Right lobe of liver (tissue), 6 donors: ENCODE measurements at places on chromosomes 6 and 20. TPM values are rescaled to one million over a fixed set of nuclear protein-coding genes. Genes with fewer than 3 reads are reported as not detected.

DNA sequence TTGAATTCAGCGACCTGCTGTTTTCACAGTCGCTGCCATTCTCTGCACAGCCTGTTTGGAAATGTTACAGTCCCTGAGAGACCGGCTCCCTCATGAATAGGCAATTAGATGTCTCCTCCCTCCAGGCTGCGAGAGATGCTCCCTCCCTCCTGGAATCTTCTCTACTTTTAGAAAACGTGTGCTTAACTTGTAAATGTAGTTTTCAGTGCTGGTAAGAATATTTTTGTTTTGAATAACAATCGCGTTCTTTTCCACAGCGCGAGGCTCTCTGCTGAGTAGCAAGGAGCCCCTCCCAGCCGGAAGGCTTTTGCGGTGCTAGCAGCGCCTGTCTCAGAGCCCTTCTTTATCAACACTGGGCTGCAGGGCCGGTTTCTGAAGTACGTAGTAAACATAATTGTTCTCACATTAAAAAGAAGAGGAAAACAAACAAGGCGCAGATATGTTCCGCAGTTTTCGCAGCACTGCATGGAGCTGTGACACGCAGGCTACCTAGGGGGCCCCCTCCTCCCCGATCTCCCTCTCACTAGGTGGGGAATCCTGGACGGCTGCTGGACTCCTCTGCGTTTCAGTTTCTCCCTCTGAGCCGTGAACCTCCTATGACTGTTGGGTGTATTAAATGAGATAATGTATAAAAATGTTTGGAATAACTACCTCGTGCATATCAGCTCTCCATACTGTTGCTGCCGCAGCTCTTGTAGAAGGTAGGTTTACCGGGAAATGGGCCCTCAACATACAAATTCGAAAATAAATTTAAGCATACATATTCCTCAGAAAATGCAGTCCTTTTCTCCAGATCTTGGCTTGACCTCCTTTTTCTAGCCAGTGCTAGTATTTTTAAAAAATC is 79.0 kb upstream of the SPACA1 start:
- no peak for DNase-seq

DNA sequence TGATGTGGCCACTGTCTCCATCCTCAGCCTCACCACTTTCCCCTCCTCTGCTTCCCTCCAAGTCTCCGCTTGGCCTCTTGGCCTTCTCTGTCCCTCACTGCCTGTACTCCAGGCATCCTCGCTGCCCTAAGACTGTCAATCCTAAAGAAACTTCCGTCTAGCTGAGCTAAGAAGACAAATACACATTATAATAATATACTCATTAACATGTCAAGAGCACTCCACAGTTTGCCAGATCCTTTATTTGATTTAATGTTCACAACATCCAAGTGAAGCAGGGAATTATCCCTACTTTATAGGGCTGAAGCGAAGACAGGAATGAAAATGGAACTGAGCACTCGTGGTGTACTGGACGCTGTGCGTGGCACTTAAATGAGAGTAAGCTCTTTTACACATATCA is 72.4 kb upstream of the SLC22A23 start:
- DNase-seq, result no peak

The ZSCAN9 gene
- 3.4 TPM for total RNA-seq

The HMGCLL1 gene
- 0.42 TPM for total RNA-seq

The BMP5 gene
- 0.18 TPM for total RNA-seq

GRCh38 chr6:43746613-43747102 is 23.4 kb upstream of the VEGFA start:
- DNase-seq, result no peak
